ENCODE measurements at places on chromosomes 3 and 15.

DNA sequence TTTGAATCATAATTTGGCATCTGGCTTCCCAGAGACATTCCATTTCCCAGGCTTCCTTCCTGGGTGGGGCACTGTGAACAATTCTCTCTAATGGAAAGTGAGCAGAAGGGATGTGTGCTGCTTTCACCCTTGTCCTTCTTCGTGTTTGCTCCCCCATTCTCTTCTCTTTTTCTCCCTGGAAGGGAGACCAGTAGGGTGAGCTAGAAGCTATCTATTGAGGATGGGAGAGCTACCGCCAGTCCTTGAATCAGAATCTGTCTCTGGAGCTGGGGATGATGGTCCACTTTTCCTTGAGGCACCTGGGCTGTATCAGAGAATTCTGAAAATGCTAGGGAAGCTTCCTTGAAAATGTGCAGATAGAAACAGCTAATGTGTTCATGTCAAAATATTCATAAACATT is 453.9 kb downstream of the WDR72 start:
- no peak for DNase-seq

DNA sequence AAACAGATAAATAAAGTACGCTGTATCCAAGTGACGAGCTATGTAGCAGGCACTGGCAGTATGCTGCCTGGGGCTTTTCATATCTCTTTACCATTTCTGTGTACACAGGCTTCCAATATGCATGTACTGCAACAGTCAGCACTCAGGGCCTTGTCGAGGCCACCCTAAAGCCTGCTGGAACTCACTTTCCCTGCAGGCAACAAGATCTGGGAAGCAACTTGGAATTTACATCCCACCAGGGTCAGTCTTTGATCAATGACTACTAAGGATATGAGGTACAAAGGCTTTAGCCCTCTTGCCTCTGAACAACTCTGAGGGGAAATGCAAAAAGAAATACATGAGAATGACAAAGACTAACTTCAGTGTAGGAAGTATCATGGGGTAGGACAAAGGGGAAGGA is 101.8 kb upstream of the ARL6 start:
- no peak for DNase-seq

DNA sequence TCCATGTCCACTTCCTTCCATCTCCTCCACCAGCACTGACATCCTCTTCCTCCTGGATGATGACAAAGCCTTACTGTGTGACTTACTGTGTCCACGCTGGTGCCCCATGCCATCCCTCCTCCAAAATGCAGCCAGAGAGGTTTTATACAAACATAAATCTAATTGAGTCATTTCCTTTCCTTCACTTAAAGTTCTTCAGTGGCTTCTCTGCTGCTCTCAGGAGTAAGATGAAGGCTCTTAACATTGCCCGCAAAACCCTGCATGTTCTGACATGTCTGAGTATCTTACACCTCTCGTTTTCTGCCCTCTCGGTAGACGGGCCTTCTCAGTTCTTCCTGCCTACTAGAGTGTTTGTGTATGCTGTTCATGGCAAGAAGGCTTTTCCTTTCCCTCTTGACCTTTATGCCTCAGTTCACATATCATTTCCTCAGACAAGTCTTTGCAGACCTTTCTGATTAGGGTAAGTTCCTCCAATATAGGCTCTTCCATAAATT is 175.5 kb downstream of the CFAP20DC start:
- DNase-seq: peak; percentile 47

DNA sequence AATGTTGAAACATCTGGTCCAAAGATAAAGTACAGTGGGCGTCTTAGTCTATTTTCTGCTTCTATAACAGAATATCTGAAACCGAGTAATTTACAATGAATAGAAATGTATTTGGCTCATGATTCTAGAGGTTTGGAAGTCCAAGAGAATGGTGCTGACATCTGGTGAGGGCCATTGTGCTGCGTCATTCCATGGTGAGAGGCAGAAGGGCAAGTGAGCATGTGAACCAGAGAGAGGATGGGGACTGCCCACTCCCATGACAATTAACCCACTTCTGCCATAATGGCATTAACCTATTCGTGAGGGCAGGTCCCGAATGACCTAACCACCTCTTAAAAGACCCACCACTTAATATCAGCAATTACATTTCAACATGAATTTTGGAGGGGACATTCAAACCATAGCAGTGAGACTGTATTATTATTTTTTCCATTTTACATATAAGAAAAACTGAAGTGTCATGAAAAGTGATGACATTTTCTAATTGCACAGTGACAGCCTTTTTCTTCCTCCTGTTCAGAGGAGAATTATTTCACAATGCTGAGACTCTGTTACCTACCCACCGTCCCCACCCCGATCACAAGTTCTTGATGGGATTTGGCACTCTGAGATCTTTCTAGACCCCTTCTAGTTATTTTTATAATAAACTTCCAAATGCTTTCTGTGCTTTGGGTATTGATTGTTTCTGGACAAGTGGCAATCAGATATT is 238.8 kb downstream of the RPLP1 start:
- no peak for DNase-seq

- DNase-seq: no peak
These were observed 27.7 kb downstream of the HES1 start for GRCh38 chr3:194163697-194164096.

DNA sequence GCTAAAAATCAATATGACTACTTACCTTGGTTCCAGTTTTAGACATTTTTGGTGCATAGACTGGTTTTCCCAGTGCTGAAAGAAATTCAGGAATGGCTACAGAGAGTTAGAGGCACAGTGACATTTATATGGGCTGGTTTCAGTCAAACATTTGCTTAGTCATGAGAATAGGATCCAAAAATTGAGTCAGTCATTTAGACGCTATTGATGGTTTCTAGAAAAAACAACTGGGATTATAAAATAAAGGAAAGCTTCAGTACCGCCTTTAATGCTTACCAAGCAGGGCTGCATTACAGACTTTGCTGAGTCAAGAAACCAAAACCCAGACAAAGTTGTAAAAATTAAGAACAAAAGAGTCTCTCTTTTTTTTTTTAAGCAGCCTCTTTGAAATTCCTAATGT is at the start of gene CRYGS:
Gene CRYGS (minus strand): TSS at position 100 of the 400 bp plus-strand sequence. CDS start 54 bp downstream, at position 46.
- no peak for DNase-seq

GRCh38 chr15:71811036-71811736 is 832 bp downstream of the NR2E3 start:
- no peak for DNase-seq

GRCh38 chr3:156792945-156793344 is 33.2 kb upstream of the LEKR1 start:
- peak; percentile 28 for DNase-seq

DNA sequence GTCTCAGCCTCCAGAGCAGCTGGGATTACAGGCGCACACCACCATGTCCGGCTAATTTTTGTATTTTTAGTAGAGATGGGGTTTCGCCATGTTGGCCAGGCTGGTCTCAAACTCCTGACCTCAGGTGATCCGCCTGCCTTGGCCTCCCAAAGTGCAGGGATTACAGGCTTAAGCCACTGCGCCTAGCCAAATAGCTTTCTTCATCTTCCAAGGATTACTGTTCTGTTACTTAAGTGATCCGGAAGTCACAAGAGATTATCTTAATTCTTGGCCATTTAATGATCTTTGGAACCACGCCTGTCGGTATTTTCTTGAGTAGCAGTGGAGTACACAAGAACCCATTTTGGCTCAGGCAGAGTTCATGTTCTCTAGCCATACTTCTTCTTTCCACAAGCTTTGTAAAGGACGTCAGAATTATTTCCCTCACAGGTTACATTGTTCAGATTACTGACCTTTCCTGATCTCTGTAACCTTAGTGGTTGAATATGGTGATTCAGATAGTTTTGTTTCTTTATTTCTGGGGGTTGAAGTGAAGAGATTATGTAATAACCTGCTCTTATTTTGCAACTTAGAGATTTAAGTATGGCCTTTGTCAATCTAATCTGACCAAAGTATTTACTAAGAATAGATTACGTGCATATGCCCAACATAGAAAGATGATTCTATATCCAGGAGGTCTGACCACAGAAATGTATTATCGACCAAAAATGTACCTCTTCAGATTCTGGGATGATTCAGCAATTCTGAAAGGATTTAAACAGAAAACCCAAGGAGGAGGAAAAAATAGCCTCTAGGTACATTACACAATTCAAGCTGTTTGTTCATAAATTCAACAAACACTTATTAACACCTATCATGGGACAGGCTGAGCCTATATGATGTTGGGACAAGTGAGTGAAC is 132.2 kb downstream of the GREM1 start:
- DNase-seq: no peak

DNA sequence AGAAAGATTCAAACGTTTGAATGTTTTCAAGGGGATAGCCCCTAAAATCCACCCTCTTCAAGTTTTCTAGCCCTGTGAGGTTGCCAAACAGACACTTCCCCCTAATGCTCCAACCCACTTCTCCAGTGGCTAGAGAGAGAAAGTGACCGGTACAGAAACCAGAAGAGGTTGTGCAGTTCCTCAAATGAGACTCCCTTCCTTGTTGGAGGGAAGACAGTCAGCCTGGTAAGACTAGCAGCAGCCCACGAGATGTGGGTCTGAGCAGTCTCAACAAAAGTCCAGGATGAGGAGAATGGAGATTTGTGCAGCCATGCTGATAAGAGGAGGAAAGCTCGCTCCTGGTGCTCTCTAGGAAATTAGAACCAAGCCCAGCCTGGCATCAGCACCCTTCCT is 222.8 kb upstream of the TPRG1 start:
- no peak for DNase-seq

GRCh38 chr3:34008191-34008590 is 209.8 kb downstream of the PDCD6IP start:
- DNase-seq: no peak

DNA sequence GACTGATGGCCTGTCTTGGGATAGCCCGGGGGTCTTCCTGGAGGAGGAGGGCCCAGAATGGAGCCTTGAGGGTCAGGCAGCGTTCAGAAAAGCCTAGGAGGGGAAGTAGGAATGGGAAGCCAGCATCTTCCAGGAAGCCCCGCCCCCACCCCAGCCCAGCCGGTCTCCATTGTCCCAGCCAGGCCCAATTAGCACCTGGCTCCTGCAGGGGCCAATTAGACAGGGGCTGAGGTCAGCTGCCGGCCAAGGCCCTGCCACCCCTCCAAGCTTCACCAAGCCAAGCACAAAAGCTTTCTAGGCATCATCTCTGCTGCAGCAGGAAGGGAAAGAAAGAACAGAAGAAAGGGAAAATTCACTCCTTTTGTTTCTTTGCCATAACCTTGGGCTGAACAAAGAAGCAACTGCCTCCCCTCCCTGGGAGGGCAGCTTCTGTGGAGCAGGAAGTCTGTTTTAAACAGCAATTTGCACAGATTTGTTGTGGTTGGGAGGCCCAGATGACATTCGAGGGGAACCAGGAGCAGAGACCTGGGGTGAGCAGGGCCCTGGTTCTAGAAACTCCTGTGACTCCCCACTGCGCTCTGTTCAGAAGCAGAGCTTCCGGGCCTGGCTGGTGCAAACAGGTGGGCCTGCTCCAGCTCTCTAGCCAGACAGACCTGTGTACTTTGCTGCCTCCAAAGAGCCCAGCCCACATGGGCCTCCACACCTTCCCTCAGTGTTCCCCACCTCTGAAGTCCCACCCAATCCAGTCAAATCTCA is 47.7 kb downstream of the CYP11A1 start:
- no peak for DNase-seq

- no peak for DNase-seq
These were observed 29.0 kb upstream of the NR2C2 start for GRCh38 chr3:14918356-14918860.

GRCh38 chr15:69484837-69485236 is 32.2 kb downstream of the RPLP1 start:
- no peak for DNase-seq

GRCh38 chr3:146547235-146547835 is 2.9 kb upstream of the PLSCR1 start:
- DNase-seq: no peak

DNA sequence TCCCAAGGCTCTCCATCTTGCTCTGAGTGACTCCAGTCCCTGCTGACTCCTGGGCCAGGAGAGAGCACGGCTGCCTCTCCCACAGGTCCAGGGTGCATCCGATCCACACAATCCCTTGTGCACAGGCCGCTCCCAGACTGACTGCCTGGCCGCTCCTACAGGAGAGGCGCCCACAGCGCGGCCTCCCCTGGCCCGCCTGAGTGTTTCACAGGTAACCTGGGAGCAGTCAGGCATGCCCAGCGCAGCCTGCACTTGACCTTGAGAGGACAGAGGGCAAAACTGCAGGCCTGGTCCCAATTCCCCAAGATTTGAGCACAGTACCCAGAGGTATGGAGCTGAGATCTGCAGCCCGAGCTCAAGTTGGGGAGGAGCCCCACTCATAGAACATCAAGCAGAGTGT is 490.2 kb downstream of the CNTN6 start:
- no peak for DNase-seq

GRCh38 chr15:43329217-43329959 is 985 bp downstream of the LCMT2 start:
- DNase-seq: no peak

DNA sequence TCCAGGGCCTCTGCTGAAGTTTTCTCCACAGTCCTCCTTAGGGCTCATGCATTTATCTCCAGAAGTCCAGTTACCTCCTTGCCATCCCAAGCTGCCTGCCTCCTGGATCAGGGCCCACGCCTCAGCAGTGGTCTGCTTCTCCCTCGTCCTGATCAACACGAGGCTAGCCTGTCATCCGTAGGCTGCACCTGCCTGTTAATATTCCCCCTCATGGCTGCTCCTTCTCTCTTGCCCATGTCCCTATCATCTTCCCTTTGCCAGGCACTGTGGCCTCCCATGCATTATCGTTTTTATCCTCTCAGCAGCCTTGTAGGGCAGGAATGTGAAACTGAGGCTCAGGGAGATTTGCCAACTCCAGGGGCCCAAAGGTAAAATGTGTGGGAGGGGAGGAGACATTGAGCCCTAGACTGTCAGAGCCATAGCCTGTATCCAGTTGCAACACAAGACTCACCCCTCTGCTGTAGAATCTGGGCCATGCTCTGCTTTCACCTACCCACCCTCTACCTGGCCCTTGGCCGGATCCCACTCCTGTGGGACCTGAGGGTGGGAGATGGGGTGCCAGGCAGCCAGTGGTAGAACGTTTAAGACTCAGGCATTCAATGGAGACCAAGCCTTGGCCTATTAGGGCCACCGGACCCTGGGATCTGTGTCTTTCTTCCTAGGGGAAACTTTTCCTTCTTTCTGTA is 4.6 kb downstream of the GRM2 start:
- DNase-seq: no peak

GRCh38 chr3:122773944-122774509 is 19.6 kb downstream of the HSPBAP1 start:
- DNase-seq: no peak

GRCh38 chr3:41673650-41674049 is 288.3 kb downstream of the ULK4 start:
- DNase-seq: no peak

DNA sequence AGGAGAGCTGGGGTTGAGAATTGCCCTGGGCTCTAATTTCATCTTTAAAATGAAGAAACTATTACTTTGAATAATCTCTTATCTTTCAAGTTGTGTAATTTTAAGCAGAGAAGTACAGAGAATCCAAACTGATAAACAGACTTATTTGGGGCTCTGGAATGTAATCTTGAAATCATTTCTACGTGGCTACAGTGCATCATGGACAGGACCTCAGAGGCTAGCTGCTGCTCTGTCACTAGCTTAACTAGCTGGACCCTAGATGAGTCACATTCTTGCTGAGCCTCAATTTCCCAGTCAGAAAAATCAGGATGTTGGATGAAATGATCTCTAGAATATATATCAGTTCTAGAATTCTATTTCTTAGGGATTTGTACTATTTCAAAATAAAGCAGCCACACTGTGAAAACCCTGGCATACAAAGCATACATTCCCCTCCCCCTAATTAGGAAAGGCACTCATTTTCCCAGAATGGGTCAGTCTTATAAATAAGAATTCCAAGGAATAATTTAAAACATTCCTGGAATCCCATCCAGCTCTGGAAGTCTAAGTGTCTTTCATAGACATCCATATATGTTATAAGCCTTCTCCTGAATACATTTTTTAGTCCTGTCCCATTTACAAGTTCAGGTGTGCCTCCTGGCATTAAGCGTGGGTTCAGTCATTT is 47.2 kb downstream of the RASGRP1 start:
- no peak for DNase-seq
